Melanocyte of skin (primary cell): ENCODE measurements at places on chromosomes 5 and 9. TPM values are rescaled to one million over a fixed set of nuclear protein-coding genes. Genes with fewer than 3 reads are reported as not detected.

Gene AK1
- total RNA-seq = 35.6 and 53.9 TPM in 2 replicates

Gene CDH9
- not detected in 2 replicates for total RNA-seq

Gene TMEM250
- total RNA-seq = 34.1 and 51.3 TPM in 2 replicates

Gene DMRT2
- total RNA-seq = under 0.01 TPM in 1 of 2 replicates, not detected in the other

Gene WNT8A
- not detected in 2 replicates for total RNA-seq

Gene PCDHA1
- total RNA-seq = not detected in 2 replicates

Gene UGT3A2
- not detected in 2 replicates for total RNA-seq

Gene OR1J2
- total RNA-seq = not detected in 2 replicates
